Activated gamma-delta T cell treated with Interleukin-2 at 50 U/mL for 16 hours (primary cell): ENCODE measurements at places on chromosomes 2 and 18.

GRCh38 chr2:85309699-85310321 lies 18.0 kb downstream of the TGOLN2 start:
- DNase-seq, result no peak

- DNase-seq, result no peak
These were observed 23.6 kb downstream of the KCNE4 start for GRCh38 chr2:223075301-223076270.

GRCh38 chr2:88600038-88600465 lies 27.2 kb downstream of the EIF2AK3 start:
- peak; percentile 24 for DNase-seq

DNA sequence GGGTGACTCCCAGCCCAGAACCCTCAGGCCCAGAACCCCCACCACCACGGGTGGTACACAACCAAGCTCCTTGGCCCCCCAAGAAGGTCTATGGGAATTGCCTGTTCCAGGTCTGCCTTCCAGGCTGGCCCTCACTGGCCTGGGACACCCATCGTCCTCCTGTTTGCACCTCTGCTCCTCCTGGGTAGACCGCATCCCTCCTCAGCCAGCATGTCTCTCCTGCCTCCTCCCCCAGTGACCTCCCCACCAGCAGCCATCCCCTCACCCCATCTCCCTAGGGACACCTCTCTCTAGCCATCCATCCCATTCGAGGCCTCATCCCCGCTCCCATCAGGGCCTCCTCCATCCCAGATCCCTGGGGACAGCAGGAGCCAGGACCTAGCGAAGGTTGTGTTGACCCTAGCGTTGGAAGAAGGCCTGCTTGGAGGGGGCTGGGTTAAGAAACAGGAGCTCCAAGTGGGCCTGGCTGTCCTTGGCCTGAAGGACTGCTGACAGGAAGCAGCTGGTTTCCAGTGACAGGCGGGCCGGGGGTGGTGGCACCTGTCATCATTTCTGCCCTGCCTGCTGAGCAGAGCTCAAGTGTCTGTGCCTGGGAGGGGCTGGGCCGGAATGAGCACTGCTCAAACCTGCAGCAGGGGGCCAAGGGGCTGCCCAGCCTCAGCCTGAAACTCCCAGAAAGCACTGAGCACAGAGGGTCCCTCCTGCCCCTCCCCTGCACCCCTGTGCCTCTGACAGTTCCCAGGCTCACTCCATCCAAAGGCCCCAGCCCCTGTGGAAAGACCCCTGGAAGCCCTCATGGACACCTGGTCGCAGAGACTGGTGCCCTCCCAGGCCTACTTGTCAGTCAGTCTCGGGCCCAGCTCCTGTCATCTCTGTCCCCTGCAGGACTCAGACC lies 96.0 kb upstream of the OTOS start:
- DNase-seq, result no peak

GRCh38 chr2:169221745-169222369 lies 140.5 kb downstream of the LRP2 start:
- no peak for DNase-seq

DNA sequence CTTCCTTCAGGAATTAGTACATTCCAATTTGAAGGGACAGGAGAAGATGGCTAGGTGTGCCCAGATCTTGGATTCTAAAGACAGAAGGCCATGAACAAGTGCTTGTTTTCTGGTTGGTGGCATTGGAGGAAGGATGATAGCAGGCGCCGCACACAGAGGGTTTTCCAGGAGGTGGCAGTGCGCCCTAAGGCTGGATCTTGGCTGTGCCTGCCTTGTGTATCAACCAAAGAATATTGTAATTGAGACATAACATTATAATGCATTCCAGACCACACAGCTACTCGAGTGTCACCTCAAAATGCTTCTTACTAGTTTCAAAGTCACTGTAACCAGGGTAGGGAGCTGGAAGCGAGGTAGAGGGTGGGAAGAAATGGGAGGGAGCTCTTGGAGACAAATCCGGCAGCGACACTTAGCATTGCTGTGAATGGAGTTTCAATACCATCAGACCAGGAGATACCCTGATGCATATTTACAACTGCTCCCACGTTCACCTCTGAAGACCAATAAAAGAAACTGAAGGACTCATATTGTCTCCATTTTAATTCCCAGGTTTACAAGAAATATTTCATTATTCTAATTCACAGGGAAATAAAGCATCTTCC lies 42.5 kb downstream of the CPO start:
- peak; percentile 28 for DNase-seq

GRCh38 chr2:55365303-55365702 lies 54.4 kb downstream of the CCDC88A start:
- DNase-seq, result no peak

DNA sequence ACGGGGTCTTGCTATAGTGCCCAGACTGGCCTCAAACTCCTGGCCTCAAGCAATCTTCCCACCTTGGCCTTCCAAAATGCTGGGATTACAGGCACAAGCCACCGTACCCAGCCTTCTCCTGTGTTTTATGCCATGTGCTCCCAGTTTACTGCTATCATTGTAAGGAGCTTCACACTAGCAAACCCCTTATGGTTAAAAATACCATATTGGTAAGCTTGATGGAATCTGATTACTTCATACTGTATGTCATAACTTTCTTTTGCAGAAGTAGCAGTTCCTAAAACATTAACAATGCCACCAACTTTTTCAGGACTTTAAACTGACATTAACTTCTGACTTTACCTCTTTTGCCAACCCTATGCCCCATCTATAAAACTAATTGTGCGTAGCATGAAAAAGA lies 36.2 kb downstream of the HAT1 start:
- no peak for DNase-seq

GRCh38 chr2:221848286-221848685 lies 276.2 kb upstream of the EPHA4 start:
- DNase-seq, result no peak

- DNase-seq, result no peak
These were observed 26.1 kb upstream of the TMX3 start for GRCh38 chr18:68740966-68741365.

- no peak for DNase-seq
These were observed 1.7 kb upstream of the SRBD1 start for GRCh38 chr2:45612731-45613130.

DNA sequence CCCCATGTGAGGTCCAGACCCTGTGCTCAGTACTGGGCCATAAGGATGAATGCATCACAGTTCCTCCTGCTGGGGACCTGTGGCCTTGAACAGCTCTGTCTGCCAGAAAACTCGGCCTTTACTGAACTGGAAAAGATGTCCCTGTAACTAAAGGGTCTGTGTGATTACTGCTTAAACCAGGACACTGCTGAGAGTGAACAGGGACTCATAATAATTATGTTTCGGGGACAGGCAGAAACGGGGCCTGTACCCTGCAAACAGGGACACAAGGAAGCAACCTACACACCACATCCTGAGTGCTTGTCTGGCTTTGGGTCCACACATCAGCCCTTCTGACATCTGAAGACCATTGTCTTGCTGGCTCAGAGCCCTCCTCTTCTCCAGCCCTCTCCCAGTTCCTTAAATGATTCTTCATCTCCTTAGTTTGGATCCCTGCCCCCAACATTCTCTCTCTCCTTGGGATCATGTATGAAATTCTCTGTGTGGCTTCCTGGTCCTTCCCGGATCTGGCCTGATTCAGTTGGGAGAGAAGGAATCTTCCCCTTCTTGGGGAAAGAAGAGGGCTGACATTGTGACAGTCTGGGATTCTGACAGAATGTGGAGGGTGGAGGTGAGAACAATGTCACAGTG lies 248.0 kb downstream of the MYCN start:
- no peak for DNase-seq

- no peak for DNase-seq
These were observed 70.4 kb downstream of the CWC22 start for GRCh38 chr2:179936654-179937053.

GRCh38 chr2:8926356-8926755 lies 77.1 kb downstream of the MBOAT2 start:
- DNase-seq, result no peak

- no peak for DNase-seq
These were observed 203.3 kb downstream of the TCF4 start for GRCh38 chr18:55384551-55385275.

- DNase-seq, result no peak
These were observed 544 bp downstream of the ADRA2B start for GRCh38 chr2:96115631-96116423.

- DNase-seq, result no peak
These were observed 263.5 kb downstream of the ZNF407 start for GRCh38 chr18:74861154-74861553.

- no peak for DNase-seq
These were observed 195.5 kb downstream of the L3MBTL4 start for GRCh38 chr18:6219116-6219717.

DNA sequence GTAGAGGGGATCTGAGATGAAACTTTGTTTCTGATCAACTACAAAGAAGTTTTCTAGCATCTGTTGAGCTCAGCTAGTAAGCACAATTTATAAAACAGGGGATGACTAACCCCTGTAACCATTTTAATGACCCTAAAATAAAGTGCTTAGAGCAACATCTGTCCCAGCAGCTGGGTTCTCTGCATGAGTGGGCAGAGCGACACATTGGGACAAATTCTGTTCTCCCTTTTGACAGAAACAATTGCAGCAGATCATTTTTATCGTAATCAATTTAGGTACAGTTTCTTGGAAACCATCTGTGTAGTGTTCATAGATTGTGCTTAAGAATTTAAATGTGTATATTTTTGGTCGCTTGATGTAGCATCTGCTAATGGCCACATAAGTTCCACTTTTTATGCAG lies 678.0 kb downstream of the RNF144A start:
- no peak for DNase-seq

DNA sequence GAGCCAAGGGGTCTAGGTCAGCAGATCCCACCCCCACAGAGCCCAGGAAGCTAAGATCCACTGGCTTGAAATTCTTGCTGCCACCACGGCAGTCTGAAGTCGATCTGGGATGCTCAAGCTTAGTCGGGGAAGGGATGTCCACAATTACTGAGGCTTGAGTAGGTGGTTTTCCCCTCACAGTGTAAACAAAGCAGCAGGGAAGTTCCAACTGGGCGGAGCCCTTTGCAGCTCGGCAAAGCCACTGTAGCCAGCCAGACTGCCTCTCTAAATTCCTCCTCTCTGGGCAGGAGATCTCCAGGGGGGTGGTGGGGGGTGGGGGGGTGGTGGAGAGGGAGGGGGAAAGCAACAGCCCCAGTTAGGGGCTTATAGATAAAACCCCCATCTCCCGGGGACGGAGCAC lies 419.5 kb downstream of the NUP35 start:
- no peak for DNase-seq

DNA sequence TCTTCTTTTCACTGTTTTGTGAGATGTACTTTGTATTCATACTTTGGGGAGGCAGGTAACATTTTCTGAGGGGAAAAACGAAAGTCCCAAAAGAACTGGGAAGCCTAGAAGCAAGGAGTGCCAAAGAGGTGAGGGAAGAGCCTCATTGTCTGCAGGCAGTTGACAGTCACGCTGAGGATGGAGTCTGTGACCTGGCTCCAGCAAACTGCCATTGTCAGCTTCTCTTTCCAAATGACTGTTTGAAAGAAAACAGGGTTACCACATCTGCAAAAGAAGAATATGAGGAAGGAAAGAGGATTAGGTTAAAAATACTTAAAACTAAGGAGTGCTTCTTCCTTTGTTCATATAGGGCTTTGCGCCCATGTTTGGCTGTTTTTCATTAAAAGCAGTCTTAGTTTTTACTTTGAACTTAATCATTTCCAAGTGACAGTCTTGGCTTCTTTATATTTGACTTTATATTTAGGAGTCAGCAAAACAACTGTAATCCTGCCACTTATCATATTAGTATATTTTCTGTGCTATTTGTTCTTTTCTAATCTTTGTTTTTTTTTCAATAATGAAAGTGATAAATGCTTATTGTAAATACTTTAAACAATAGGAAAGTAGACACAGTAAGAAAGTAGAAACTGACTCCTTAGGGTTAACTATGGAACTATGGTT lies 35.0 kb downstream of the CERS6 start:
- DNase-seq, result no peak

DNA sequence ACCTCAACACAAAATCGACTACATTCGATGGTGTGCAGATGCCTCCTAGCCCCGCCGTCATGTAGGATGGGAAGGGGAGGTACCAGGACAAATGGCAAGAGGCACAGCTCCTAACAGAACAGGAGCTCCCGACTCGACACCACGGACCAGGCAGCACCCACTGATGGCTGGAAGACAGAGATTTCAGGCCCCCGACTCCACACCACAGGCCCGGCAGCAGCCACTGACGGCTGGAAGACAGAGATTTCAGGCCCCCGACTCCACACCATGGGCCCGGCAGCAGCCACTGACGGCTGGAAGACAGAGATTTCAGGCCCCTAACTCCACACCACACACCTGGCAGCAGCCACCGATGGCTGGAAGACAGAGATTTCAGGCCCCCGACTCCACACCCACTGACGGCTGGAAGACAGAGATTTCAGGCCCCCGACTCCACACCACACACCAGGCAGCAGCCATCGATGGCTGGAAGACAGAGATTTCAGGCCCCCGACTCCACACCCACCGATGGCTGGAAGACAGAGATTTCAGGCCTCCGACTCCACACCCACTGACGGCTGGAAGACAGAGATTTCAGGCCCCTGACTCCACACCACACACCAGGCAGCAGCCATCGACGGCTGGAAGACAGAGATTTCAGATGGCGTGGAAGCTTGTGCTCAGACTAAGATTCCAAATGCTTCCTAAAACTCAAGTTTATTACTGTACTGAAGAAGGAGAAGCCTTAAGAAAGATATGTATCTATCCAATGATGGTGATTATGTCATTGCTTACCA lies 135.5 kb downstream of the EIPR1 start:
- DNase-seq, result no peak

DNA sequence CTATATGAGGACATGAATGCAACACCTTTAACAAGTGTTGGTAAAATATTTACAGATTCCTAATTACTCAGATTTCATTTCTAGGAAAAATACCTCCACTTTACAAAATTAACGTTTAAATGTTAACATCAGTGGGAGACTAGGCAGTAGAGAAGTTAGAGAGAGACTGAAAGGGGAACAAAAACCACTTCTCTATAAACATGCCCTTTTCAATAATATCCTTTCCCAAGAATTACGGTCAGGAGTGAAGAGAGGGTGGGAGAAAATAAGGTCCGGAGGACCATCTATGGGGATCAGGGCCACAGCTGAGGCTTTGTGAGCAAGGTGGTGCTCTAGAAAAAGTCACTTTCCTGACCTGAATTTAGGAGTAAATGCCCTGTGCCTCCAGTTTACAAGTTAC lies 65.3 kb upstream of the WIPF1 start:
- DNase-seq, result no peak

GRCh38 chr2:189439342-189439741 lies 1.9 kb upstream of the WDR75 start:
- no peak for DNase-seq
